T-helper 17 cell (primary cell): ENCODE measurements at places on chromosomes 5 and 9.

GRCh38 chr5:41256400-41256799 is 43.1 kb upstream of the C6 start:
- no peak for DNase-seq

- no peak for DNase-seq
Measured at GRCh38 chr9:91127653-91128052, 234.1 kb downstream of the AUH start.

GRCh38 chr5:134083517-134083916 is 31.0 kb upstream of the TCF7 start:
- no peak for DNase-seq

DNA sequence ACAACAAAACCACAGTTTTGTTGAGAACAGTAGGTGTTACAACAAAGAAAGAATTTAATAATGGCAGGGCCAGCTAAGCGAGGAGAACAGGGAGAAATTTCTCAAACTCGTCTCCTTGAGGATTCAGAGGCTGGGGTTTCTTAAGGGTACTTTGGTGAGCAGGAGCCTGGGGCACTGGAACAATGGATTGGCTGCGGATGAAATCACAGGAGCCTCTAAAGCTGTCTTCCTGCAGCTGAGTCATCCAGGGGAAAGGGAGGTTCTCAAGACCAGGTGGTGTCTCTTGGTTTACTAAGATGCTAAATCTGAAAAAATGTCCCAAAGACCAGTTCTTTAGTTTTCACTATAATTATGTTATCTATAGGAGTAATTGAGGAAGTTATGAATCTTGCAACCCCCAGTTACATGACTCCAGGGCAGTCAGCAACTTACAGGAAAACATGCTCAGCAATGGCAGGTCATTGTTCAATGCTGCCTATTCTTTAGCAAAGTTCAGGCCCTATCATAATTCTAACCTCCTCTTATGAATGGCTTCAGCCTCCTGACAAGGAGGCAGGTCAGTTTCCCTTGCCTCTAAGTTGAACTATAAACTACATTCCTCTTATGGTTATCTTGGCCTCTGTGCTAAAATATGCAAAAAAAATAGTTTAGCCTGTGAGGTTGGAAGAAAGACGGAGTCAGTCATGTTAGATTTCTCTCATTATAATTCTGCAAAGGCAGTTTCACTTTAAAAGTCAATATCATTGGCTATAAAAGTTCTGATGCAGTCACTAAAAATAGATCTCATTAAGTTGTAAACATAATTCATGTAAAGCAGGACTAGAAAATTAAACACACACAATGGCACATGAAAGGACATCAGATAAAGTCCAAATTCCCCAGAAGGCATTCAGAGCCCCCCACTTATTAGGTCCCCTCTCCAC is 63.3 kb upstream of the CKS2 start:
- no peak for DNase-seq

DNA sequence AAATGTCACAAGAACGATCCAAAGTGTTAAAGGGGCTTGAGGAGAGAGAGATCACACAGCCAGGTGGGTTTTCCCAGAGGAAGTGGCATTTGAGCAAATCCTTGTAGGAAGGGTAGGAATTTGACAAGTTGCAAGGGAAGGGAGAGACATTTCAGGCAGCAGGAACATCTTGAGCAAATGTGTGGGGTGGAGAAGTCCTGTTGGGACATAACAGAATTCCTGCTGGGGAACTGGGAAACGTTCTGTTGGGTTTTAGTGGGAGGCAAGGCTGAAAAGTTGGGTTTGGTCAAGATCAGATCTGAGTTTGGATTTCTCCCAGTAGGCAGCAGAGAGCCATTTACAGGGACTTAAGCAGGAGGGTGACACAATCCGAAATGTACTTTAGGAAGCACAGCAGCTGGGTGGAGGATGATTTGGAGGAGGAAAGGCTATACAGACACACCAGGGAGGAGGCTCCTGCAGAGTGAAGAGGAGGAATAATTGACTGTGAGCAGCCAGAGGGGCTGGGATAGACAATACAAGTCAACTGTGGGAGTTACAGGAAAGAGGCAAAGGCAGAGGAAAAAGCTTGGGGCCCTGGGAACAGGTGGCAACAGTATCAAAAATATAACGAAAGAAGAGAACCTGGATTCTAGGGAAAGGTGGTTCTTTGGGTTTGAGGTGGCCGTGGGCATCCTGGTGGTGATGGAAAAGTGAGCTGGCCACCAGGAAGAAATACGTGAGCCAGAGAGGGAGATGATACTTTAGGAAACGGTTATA is 3.1 kb upstream of the ZSWIM6 start:
- no peak for DNase-seq

GRCh38 chr5:146622391-146622790 is 106.4 kb upstream of the GPR151 start:
- no peak for DNase-seq

GRCh38 chr9:70941191-70941590 is 180.2 kb downstream of the TRPM3 start:
- no peak for DNase-seq

- no peak for DNase-seq
Measured at GRCh38 chr5:92761585-92761984, 819.4 kb downstream of the NR2F1-AS1 start.

DNA sequence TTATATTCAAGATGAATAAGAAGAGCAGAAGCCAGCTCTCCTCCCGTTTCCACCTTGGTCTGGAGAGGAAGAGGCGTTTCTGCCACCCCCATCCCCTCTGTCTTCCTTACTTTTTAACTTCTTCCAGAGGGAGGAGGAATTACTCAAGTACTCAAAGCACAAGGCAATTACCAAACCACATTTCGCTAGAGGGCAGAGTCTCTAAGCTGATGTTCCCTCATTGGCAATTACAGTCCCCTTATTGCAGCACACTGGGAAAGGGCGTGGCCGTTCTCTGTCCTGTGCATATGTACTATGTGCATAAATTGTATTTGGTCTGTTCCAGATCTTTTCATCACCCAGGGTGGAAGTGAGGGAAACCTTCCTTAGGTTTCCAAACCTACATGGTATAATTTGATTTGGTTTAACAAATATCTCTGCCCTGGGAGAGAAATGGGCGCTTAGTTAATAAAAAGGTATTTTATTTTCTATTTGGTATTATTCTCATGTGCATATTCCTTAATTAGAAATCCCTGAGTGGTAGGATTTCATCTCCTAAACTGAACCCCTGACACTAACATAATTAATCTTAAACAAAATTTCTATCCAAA is 29.8 kb upstream of the ALDOB start:
- no peak for DNase-seq
